Caki2 (cell line): ENCODE measurements at places on chromosomes 2 and 18. TPM values are rescaled to one million over a fixed set of nuclear protein-coding genes. Genes with fewer than 3 reads are reported as not detected.

RFX8 gene
- not detected in 2 replicates for total RNA-seq

ADGRF3 gene
- 0.23 and 0.68 TPM in 2 replicates for total RNA-seq

MSTN gene
- not detected in 2 replicates for total RNA-seq

PLGLB2 gene
- total RNA-seq: not detected in 2 replicates

DSEL gene
- 0.74 and 1.3 TPM in 2 replicates for total RNA-seq

ATP6V1B1 gene
- total RNA-seq: not detected in 2 replicates

TMEM178A gene
- total RNA-seq: 0.24 TPM in 1 of 2 replicates, not detected in the other

APCDD1 gene
- total RNA-seq: 0.29 TPM in 1 of 2 replicates, not detected in the other

RIT2 gene
- total RNA-seq: not detected in 2 replicates

DNER gene
- 5.5 and 9.7 TPM in 2 replicates for total RNA-seq

TRIM54 gene
- total RNA-seq: not detected in 2 replicates

MTCL1 gene
- 55.4 and 59.8 TPM in 2 replicates for total RNA-seq

SLC14A1 gene
- total RNA-seq: not detected in 2 replicates

KIF3C gene
- 10.7 and 15.7 TPM in 2 replicates for total RNA-seq

STPG4 gene
- total RNA-seq: 0.37 and 3.2 TPM in 2 replicates

IL36G gene
- not detected in 2 replicates for total RNA-seq

CDH2 gene
- 82.4 and 83.5 TPM in 2 replicates for total RNA-seq

SNTG2 gene
- not detected in 2 replicates for total RNA-seq

THSD7B gene
- not detected in 2 replicates for total RNA-seq

ZNF514 gene
- 14.7 and 18.1 TPM in 2 replicates for total RNA-seq

SIX2 gene
- total RNA-seq: 6.8 and 7.3 TPM in 2 replicates

C1GALT1C1L gene
- total RNA-seq: 3.0 and 4.1 TPM in 2 replicates

CD28 gene
- not detected in 2 replicates for total RNA-seq

LIMS1 gene
- total RNA-seq: 156 and 173 TPM in 2 replicates

REG3A gene
- total RNA-seq: not detected in 2 replicates

IGFBP5 gene
- total RNA-seq: 0.07 and 0.26 TPM in 2 replicates

PTH2R gene
- 17.3 and 36.9 TPM in 2 replicates for total RNA-seq

IL1B gene
- not detected in 2 replicates for total RNA-seq
